ENCODE measurements at places on chromosomes 7 and 10.
A peak's percentile ranks its signal among the peaks of the same experiment; 100 is the strongest.

GRCh38 chr7:37732888-37733287 lies 49.3 kb downstream of the GPR141 start:
- no peak for DNase-seq

DNA sequence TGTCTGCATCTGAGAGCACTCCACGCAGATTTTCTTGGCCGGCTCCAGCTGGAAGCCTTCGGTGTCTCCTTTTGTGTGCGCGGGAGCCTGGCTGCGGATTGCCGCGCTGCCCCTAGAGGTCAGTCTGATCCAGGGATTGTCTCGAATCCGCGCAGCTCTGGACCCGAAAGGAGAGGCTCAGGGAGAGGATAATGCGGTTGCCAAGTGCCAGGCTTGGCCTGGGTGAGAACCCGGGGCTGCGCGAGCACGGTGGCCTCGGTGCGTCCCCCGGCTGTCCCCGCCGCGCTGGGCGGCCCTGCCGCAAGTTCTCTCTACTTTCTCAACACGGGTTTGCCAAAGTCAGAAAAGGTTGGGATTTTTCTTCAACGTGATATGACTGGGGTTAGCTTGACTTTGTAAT lies 140.9 kb downstream of the ADCYAP1R1 start:
- no peak for DNase-seq

GRCh38 chr7:44072364-44073231 lies 7.2 kb upstream of the PGAM2 start:
- peak; percentile 27 for DNase-seq

DNA sequence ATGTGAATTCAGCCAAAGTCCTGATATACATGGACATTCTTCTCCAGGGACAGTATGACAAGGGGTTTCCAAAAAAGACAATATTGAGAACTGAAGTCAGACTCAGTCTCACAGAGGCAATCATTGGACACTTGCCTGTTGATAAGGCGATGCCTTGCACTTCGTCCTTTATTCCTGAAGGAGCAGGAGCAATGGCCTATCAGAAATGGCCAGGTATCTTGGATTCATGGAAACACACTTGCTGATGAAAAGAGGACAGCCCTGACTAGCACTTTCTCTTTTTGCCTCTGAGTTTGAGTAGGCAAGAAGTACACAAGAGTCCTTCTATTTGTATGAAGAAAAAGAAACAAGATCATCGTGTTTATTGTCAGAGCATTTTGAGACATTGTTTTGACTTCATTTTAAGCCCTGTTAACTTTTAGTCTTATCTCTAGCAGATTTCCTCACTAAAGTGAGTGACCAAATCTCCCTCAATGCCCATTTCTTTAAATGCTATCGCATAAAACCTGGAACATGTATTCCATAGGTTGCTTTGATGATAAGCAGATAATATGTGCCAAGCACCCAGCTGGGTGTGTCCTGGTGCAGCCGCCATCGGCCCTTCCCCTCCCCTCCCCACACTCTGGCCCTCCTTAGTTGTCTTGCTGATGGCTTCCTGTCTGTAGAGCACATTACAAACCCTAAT lies 26.6 kb downstream of the ST8SIA6 start:
- DNase-seq = no peak

DNA sequence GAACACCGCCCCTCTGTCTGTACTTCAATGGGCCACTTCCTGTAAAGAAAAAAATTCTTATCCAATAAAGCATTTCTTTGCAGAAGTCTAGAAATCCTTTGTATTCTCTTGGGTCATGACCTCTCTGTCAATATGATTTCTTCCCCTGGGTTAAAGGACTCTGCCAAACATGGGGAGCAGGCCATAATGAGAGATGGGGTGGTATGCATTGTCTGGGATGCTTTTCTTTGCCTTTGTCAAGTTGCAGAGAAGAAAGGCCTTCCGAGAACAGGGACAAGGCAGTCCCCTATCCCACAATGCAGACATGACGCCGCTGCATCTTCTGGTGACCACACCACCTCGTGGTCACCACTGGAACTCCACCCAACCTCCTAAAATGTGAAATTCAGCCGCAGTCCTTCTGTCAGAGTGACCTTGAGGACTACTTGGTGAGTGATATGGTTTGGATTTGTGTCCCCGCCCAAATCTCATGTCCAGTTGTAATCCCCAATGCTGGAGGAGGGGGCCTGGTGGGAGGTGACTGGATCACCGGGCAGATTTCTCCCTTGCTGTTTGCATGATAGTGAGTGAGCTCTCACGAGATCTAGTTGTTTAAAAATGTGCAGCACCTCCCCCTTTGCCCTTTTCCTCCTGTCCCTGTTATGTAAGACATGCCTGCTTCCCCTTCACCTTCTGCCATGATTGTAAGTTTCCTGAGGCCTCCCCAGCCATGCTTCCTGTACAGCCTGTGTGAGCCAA lies 15.2 kb upstream of the FRMPD2 start:
- DNase-seq = peak; percentile 2
